ENCODE measurements at places on chromosomes 16 and 17.
A peak's percentile ranks its signal among the peaks of the same experiment; 100 is the strongest.

GRCh38 chr16:89361751-89362539 lies 128.4 kb downstream of the ANKRD11 start:
- DNase-seq: no peak

- no peak for DNase-seq
These were observed 174.6 kb downstream of the WSCD1 start for GRCh38 chr17:6244796-6245195.

DNA sequence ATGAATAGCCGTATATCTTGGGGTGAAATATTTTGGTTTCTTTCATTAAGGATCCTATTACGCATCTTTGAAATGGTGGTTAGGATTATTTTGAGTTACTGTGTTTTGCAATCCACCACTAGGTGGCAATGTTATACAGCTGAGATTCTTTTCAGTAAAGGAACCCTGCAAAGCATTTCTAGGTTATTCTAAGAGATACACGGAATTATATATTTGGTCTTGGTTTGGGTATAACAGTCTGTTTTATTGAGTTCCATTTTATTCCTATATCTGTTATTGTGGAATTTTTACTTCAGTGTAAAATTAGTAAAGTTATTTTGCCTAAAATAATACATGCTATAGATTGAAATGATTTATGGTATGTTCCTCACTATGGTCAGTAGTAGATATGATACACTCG lies 62.9 kb upstream of the CPHXL start:
- peak; percentile 11 for DNase-seq

DNA sequence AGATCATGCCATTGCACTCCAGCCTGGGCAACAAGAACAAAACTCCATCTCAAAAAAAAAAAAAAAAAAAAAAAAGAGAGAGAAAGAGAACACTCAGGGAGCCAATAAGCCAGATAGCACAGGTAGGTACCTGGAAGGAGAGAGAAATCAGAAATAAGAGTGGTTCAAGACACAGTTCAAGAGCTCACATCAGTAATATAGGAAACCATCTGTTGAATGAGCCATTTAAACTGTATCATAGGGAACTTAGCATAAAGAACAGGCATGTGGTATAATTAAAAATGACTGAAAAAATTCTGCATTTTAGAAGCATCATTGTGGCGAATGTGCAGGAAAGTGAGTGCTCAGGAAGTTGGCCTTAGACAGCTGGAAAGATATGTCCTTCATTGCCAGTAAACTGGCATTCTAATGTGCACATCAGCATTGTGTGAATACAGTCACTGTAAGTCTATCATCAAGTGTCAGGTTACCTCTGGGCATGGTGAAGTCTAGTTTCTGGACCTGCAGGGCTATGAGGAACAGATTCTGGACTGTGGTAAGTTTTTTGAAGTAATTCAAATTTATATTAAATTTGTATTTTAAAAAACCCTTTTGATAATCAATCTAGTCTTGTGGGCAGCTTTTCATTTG lies 20.4 kb downstream of the KRT12 start:
- no peak for DNase-seq

- DNase-seq: no peak
These were observed 1.2 kb upstream of the EFNB3 start for GRCh38 chr17:7703584-7704479.

GRCh38 chr17:60173304-60173819 lies 23.6 kb downstream of the CA4 start:
- no peak for DNase-seq

DNA sequence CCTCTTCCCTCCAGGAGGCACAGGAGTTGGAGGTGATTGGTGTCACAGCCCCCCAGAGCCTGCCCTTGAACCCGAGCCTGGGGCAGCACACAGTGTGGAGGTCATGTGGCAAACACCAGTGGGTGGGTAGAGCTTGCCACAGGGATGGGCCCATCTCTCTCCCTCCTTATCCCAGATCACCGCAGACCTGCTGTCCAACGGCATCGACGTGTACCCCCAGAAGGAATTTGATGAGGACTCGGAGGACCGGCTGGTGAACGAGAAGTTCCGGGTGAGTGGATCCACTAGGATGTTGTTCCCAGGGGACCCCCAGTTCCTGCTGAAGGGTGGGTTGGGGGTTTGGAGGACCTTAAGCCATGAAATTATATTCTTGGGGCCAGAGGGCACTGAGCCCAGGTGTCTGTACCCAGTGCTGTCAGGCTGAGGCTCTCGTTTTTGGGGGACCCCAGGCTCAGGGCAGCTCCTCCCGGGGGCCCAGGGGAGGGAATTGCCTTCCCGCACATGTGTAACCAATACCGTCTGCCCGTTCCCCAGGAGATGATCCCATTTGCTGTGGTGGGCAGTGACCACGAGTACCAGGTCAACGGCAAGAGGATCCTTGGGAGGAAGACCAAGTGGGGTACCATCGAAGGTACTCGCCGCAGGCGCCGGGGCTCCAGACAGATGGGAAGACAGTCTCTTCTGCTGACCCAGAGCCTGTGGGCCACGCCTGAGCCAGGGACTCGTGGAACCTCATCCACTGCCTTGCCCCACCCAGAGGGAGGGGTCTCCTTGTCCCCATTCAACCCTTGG lies 351.9 kb downstream of the SEC14L1 start:
- no peak for DNase-seq

- no peak for DNase-seq
These were observed 691 bp upstream of the TMEM98 start for GRCh38 chr17:32927201-32927723.

- no peak for DNase-seq
These were observed 83.5 kb downstream of the CDYL2 start for GRCh38 chr16:80720804-80721371.

DNA sequence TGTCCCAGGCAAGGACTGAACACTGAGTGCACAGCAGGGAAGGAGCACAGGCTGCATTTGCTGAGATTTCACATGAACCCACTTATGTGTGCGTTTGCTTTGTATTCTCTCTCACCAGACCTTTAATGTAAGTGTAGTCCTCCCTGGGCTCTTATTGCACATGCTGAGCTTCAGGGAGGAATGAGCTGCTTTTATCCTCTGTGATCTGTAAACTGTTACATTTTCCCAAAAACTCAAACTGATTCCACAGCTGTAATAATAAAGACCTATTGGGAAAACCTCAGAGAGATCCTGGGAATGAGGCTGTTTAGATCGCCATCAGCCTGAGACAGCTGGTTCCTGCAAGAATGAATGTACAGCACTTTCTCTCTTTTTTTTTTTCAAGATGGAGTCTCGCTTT lies 53.6 kb upstream of the ADORA2B start:
- no peak for DNase-seq

DNA sequence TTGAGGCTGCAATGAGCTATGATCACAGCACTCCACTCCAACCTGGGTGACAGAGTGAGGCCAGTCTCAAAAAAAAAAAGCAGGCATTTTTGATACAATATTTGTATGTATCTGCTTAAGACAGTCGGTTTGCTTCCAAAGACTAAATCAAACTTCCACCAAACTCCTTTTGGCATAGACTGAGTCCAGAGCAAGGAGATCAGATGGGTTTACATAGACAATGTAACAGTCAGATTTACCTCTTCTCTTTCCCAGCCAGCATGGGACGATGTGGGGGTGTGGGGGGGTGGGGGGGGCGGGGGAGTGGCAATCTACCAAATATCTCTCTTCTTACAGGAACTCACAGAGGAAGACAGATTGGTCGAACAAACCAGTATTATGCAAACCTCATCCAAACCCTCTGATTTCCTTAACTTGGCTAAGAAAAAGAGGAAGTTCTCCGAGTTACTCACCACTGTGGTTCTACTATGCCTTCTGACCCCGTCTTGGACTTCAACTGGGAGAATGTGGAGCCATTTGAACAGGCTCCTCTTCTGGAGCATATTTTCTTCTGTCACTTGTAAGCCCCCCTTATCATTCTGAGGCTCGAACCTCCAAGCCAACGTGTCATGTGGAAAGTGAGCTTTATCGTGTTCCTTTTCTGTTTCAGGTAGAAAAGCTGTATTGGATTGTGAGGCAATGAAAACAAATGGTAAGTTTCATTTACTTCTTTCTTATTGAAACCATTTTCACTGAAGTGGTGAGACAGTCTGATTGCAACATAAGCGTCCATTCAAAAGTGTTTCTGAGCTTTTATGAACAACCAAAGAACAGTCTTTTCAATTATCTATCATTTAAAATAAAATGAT lies at the start of gene MILR1:
Gene MILR1, plus strand, starts transcription at position 451 of the 848 bp plus-strand sequence. Its CDS starts 54 bp downstream, at position 505.
- no peak for DNase-seq

GRCh38 chr17:37737971-37738370 lies 6.9 kb downstream of the HNF1B start:
- DNase-seq: no peak

- no peak for DNase-seq
These were observed 114.5 kb downstream of the COPRS start for GRCh38 chr17:31744511-31744951.

- no peak for DNase-seq
These were observed 36.2 kb upstream of the ABCC3 start for GRCh38 chr17:50598487-50598886.

- no peak for DNase-seq
These were observed 130.8 kb downstream of the CLEC16A start for GRCh38 chr16:11075163-11075562.

GRCh38 chr17:80485846-80486245 lies 9.4 kb upstream of the NPTX1 start:
- peak; percentile 13 for DNase-seq

DNA sequence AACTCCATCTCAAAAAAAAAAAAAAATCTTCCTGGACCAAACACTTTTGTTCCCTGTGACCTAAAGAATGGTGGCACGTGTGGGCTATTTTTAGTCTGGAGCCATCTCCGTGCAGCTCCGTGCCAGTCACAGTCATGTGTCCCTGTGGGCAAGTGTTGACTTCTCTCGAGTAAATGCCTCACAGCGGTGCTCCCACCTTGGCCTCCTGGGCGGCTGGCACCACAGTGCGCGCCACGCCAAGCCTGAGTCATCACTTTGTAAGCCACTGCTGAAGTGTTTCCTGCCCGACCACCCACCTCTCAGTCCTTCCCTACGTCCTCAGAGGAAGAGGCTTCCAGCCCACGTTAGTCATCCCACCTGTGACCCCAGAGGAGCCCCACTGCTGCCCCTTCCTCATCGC lies 10.9 kb upstream of the HEXD start:
- no peak for DNase-seq

DNA sequence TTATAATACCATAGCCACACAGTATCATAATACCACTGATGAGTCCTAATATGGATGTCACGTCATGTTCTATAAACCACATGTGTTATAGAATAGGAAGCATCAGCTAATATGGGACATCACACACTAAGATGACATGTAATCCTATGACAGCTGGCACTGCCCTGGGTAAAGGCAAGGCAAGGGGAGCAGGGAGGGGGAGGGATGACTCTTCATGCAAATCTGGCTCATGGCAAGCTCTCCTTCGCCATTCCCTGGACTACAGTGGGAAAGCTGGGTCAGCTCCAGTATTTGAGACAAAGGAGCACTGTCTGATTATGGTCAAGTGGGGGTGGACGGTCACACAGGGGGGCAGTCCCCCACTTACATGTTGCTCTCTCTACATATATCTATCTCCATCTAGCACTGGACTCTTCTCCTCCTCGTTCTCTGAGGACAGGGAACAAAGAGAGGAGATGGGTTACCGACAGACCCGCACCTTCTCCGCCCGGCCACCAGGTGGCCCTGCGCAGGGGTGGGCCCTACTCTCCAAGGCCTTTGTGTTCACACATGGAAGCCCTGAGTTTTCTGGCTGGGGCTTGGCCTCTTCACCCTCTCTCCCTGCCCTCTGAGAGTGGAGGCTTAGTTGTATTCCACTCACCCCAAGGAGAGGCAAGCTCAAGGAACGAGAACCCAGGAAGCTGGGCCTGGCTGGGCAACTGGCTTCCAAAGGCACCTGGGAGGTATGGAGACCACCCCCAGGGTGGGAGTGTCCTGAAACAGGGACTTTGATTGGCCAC lies 23.4 kb upstream of the MPO start:
- no peak for DNase-seq

- DNase-seq: no peak
These were observed 7.9 kb downstream of the SPOP start for GRCh38 chr17:49670002-49670401.

DNA sequence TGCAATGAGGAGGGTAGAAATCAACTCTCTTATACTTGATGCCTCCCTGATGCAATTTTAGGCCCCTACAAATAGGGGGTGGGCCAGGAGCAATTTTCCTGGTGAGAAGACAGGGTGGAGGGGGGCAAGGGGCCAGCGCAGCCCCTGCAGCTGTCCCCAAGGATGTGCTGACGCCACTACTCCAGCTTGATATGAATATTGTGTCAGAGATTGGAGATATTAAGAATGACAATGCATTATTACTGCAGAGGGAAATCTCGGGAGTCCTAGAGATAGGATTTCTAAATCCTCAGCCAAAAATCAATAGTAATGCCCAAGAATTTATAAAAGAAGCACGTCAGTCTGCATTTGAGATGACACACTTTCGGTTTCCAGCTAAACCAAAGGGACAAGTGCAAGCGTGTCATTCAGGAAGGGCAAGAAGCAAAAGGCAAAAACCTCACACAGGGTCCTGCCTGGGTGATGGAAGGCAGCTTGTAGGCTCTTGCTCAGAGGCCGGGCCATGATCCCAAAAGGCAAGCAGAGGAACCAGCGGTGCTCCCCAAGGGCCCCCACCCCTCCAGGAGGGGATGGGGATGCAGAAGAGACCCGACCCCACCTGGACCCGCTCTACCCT lies 178.8 kb downstream of the C16orf78 start:
- DNase-seq: no peak

DNA sequence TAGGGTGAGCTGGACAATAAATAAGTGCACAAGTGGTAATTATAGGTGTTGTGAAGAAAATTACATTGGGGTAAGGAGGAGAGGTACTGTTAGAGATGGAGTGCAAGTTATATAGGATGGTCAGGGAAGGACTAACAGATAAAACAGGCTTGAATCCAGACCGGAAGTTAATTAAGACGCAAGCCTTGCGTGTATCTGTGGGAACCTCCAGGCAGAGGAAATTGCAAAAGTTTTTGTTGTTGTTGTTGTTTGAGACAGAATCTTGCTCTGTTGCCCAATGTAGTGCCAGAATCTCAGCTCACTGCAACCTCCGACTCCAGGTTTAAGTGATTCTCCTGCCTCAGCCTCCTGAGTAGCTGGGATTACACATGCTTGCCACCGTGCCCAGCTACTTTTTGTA lies 2.4 kb upstream of the ZNF18 start:
- DNase-seq: no peak

DNA sequence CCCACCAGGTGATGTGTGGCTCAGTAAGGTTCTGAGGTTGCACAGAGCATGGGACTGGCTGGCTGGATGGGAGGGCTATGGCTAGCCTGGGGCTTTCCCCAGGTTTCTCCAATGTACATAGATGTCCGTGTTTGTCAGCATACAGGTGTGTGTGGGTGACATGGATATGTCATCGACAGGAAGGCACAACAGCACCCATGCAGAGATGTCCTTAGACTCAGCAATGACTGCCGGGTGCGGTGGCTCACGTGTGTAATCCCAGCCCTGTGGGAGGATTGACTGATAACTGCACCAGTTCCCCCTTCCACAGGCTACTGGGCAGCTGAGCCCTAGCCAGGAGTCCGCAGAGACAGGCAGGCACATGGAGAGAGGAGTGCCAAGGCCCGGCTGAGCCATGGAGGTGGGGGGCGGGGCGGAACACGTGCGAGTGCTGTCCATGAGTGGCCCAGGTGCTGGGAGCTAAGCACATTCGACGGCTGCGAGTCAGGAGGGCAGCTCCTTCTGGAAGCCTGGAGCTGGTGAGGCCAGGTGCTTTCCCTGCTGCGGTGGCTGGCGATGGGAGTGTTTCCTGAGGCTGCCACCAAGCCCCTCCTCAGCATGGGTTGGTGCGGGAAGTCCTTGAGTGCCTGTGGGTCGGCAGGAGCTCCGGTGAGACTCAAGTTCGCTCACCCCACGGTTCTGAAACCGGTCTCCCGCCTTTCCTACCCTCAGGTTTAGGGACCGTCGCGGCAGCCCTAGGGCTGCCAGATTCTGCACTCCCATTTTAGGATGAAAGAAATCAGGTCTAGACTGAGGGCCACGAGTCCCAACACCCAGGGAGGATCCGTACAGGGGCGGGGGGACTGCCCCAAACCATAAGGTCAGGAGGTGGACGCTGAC lies 858 bp upstream of the ASPSCR1 start:
- DNase-seq: no peak
